Activated CD8-positive, alpha-beta T cell treated with anti-CD3 and anti-CD28 coated beads for 36 hours (primary cell): ENCODE measurements at places on chromosomes 6 and 20. TPM values are rescaled to one million over a fixed set of nuclear protein-coding genes. Genes with fewer than 3 reads are reported as not detected.

DNA sequence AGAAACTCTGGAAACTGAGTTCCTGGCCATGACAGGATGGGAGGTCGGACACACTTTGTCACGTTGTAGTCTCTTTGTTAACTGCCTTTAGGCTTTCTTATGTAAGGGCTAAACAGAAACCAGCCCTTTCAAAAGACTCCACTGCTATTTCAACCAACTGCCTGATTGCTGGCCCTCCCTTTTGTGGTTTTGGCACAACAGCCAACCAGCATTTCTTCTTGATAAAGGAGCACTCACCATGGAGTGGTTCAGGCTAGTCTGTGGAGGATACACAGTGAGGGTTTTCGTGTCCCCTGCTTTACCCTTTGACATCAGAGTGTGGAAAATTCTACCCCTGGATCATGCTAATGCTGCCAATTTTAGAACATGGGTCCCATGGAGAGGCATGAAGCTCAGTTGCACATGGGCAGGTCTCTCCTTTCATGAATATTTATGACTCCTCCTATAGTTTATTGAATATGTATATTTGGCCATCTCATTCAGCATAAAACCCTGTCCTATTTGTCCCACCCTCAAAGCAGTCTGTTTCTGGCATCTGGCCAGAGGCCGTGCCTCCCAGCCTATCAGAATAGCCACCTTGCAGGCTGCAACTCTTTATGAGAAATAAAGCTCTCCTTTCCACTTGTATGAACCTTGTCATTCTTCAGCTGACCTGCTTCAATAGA lies 148.3 kb downstream of the HS3ST5 start:
- H3K4me1 ChIP-seq = no peaks in the 10 kb centered on the region
- no peak overlapping the region for H3K27ac ChIP-seq

DNA sequence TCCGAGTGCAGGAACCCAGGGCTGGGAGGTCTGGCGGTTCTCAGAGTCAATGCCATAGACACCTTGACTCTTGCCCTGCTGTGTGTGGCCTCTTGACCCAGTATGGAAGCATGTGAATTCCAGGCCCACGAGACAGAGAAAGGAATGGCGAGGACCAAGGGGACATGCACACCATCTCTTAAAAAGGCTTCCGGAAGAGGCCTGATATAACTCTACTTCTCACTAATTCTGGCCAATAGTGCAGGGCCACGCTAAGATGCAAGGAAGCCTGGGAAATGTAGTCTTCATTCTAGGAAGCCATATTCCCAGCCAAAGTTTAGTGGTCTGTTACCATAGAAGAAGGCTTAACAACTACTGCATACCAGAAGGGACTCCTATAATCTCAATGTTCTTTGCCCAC lies 177.0 kb upstream of the KCNG1 start:
- no peaks in the 10 kb centered on the region for H3K36me3 ChIP-seq
- H3K27ac ChIP-seq = no peak overlapping the region
- H3K4me1 ChIP-seq = no peaks in the 10 kb centered on the region
- peaks cover 21% of the 10 kb centered on the region for H3K27me3 ChIP-seq
- DNase-seq = no peak

GRCh38 chr6:28370440-28370839 lies 20.7 kb downstream of the ZKSCAN3 start:
- H3K4me3 ChIP-seq = no peak overlapping the region
- DNase-seq = no peak
- H3K36me3 ChIP-seq = peaks cover 18% of the 10 kb centered on the region
- no peak overlapping the region for H3K27ac ChIP-seq
- H3K4me1 ChIP-seq = no peaks in the 10 kb centered on the region

DNA sequence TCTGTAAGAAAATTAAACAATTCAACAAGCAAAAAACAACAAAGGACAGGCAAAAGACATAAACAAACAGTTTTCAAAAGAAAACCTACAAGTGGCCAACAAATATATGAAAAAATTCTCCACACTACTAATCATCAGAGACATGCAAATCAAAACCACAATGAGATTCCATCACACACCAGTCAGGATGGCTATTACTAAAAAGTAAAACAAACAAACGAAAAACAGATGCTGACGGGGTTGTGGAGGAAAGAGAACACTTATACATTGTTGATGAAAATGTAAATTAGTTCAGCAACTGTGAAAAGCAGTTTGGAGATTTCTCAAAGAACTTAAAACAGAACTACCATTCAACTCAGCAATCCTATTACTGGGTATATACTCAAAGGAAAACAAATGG lies 537.6 kb downstream of the HDGFL1 start:
- no peaks in the 10 kb centered on the region for H3K27me3 ChIP-seq
- H3K4me1 ChIP-seq = no peaks in the 10 kb centered on the region
- no peak overlapping the region for H3K4me3 ChIP-seq
- no peaks in the 10 kb centered on the region for H3K36me3 ChIP-seq

DNA sequence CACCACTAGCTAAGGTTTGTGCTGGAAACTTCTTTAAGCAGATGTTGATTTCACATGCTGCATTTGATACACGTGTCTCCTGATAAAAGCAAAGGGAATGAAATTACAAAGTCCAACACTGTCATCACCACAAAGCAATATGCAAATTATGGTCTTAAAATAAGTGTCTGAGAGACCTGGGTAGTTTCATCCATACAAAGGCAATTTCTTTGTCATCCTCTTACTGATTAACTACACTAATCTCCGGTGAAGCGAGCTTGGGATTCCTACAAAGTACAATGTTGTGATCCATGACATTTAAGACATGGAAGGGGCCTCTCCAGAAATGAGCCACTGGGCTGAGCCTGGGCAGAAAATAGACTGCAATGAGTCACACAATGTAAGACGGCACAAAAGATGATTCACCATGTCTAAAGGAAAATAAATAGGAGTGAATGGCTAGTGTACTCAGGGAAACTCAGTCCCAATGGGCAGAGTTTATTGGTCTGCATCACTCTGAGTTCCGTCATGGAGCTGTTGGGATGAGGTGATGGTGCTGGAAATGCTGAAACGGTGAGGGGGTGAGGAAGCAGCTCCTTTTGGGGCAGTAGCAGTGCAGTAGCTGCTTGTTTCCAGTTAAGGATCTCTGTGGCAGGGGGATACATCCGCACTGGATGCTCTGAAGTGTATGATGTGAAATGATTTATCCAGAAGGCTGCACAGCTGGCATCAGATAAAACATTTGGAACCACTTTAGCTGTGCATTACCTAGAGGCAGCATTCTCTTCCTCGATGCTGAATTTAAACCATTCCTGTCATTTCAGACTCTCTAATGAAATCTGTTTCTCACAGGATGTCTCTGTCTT lies 103.3 kb downstream of the IBTK start:
- no peaks in the 10 kb centered on the region for H3K27me3 ChIP-seq
- no peaks in the 10 kb centered on the region for H3K36me3 ChIP-seq
- no peak overlapping the region for H3K27ac ChIP-seq
- H3K4me1 ChIP-seq = no peaks in the 10 kb centered on the region
- H3K4me3 ChIP-seq = no peak overlapping the region

The OR2H1 gene
- not detected for total RNA-seq
